ENCODE measurements at places on chromosomes 4 and X. TPM values are rescaled to one million over a fixed set of nuclear protein-coding genes. Genes with fewer than 3 reads are reported as not detected.

MBNL3 gene
- 24.9 TPM for total RNA-seq

HSFX4 gene
- total RNA-seq: not detected

DSPP gene
- not detected for total RNA-seq

HSFX1 gene
- 1.1 TPM for total RNA-seq

SAGE1 gene
- not detected for total RNA-seq

NXF2B gene
- not detected for total RNA-seq

PSAPL1 gene
- total RNA-seq: not detected

TBX22 gene
- not detected for total RNA-seq

ABLIM2 gene
- not detected for total RNA-seq

IL2RG gene
- 637 TPM for total RNA-seq

MAGEB10 gene
- not detected for total RNA-seq

Data from activated CD4-positive, alpha-beta memory T cell treated with anti-CD3 and anti-CD28 coated beads, Interleukin-2, amount 10 ng/mL, durations not matched to agents 7 days and 5 days (primary cell).